ENCODE measurements at places on chromosomes 6 and 20.

DNA sequence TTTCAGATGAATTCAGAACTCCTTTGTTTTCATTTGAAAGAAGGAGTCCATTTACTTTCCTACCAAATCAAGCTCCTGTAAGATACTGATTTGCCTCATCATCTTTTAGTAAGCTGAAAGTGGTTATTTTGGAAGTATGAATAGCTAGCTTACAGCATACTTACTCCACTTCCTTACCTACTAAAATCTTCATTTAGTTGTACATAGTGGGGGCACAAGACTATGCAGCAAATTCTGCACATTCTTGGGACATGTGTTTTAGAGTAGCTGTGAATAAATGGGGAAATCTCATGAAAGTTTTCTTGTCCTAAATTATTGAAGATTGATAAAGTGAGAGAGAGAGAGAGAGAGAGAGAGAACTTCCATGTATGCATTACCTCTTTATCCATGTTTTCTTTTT, 256.3 kb downstream of the OGFRL1 start:
- no peak for DNase-seq

DNA sequence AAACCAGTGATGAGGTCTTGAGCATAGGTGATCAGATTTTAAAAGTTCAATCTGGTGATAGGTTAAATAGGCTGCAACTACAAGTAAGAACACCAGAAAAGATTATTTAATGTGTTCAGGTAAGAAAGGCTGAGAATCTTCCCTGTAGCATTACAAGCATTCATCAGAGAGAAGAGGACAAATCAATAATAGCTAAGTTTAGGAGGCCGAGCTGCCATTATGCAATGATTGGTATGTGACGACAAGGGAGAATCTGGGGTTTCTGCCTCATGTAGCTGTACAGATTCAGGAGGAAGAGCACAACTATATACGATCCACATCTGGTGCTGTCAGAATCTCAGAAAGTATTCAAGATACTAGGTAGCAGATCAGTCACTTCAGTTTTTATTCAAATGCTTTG, 21.9 kb downstream of the MLIP start:
- no peak for DNase-seq

DNA sequence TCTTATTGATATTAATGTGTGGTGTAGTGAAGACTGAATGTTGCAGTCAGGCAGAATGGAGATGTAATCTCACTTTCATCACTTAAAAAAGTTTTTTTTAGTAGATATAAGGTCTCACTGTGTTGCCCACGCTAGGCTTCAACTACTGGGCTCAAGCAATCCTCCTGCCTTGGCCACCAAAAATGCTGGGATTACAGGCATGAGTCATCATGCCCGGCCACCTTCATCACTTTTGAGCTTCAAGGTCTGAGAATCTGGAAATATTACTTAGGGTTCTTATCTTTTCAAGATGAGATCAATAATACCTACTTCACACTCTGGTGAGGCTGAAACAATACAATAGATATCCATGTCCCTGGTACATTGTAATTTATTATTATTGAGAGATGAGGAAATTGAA, 31.6 kb downstream of the ADGRG6 start:
- DNase-seq, result peak; percentile 13

DNA sequence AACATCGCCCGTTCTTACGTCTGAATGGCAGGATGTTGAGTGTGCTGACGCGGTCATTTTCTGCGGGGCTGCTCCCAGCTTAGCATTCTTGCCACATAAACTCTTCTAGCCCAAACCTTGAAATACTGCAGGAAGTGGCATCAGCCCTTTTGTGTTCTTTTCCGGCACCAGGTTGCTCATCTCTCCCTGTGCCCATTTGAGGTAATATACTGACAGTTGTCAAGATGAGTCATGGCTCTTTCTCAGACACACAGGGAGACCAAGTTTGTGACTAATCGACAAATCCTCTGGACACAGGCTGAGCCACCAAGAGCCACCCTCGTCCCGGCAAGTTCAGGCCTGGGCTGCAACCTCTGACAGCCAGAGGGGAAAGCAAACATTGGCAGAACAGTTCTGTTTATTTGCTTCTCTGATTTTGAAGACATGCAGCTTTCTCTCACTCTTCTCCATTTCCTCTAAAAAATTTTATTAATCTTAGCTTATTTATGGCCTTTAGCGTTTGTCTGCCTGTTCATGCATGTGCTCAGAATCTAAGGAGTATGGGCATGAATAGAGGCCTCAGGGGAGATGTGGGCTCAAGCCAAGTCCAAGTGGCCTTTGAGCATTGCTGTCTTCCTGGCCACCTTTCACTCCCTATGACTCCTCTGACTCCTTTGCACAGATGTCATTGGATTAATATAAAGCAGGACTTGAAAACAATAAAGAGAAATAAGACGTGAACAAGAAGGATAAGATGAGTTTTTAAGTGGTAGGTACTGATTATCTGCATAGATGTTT, 328.2 kb upstream of the JAG1 start:
- DNase-seq, result peak; percentile 99

GRCh38 chr6:166578536-166579236, 7.8 kb downstream of the RAMACL start:
- DNase-seq, result no peak

DNA sequence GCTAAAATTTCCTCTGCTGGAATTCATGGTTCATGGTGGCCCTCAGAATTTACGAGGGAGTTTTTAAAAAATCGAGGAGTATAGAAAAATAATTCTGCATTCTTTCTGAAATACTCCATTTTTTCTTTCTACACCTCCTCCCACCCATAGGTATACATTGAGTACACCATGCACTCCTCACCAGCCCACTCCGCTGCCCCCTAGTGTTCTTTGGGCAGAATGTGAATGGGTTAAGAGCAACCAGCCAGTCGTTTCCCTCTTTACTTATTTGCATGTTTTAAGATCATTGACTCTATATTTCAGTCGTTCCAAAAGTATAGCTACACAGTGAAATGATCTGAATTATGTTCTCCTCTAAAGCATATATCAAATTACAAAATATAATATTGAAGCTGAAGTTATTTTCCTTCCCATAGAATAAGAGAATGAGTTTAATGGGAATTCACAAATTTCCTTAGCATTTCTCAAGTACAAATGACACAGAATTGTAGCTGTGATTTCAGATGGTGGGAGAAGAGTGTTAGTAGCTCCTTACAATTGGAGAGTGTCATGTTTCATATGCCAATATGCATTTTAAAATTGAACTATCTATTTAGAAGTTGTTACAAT, 977.7 kb upstream of the SLC35B3 start:
- peak; percentile 69 for DNase-seq

DNA sequence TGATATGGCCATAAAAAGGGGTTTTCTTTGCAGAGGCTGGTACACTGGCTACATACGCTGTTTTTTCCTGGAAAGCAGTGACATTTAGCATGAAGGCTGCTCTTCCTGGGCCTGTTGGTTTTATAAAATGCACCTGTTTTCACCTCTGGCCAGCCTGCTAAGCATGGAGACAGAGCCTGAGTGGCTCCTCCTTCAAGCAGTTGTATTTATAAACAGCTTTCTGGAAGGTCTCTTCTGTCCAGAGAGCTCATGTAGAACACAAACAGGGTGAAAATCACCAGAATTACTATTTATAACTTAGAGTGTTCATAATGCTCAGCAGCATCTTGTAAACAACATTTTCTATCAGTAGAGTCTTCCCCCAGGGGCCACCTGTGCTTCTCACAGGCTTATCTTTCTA, 109.0 kb downstream of the FOXO3 start:
- DNase-seq, result no peak

GRCh38 chr20:58056021-58056591, 172.3 kb downstream of the ANKRD60 start:
- DNase-seq, result no peak

- DNase-seq, result no peak
Observed at GRCh38 chr20:56909918-56910714, 281.0 kb downstream of the TFAP2C start.
